Glutamatergic neuron (in vitro differentiated cells): ENCODE measurements at places on chromosomes 7 and 10.

- no peak overlapping the region for H3K27ac ChIP-seq
- peaks cover 14% of the 10 kb centered on the region for H3K4me1 ChIP-seq
- no peak for DNase-seq
- no peaks in the 10 kb centered on the region for H3K36me3 ChIP-seq
- peaks cover 1% of the 10 kb centered on the region for H3K27me3 ChIP-seq
- H3K4me3 ChIP-seq: no peak overlapping the region
Observed at GRCh38 chr7:2564970-2565540, 6.3 kb downstream of the IQCE start.

GRCh38 chr7:2920956-2921652 is 77.0 kb upstream of the GNA12 start:
- H3K36me3 ChIP-seq: peaks cover 8% of the 10 kb centered on the region
- H3K4me1 ChIP-seq: no peaks in the 10 kb centered on the region
- DNase-seq: no peak
- no peak overlapping the region for H3K4me3 ChIP-seq
- peaks cover 6% of the 10 kb centered on the region for H3K27me3 ChIP-seq
- peak overlapping the region; percentile 17 for H3K27ac ChIP-seq

- no peak overlapping the region for H3K27ac ChIP-seq
- no peaks in the 10 kb centered on the region for H3K27me3 ChIP-seq
- peaks cover 50% of the 10 kb centered on the region for H3K4me1 ChIP-seq
Observed at GRCh38 chr7:70678621-70679251, 453.2 kb upstream of the GALNT17 start.

GRCh38 chr10:33886299-33886698 is 551.8 kb upstream of the NRP1 start:
- DNase-seq: no peak
- no peak overlapping the region for H3K27ac ChIP-seq
- H3K4me3 ChIP-seq: no peak overlapping the region
- H3K27me3 ChIP-seq: no peaks in the 10 kb centered on the region
- no peaks in the 10 kb centered on the region for H3K4me1 ChIP-seq

- H3K27me3 ChIP-seq: peaks cover 10% of the 10 kb centered on the region
- peak overlapping the region; percentile 90 for H3K27ac ChIP-seq
- H3K36me3 ChIP-seq: no peaks in the 10 kb centered on the region
- H3K4me3 ChIP-seq: peak overlapping the region; percentile 67
- no peak for DNase-seq
Observed at GRCh38 chr7:70573696-70574095, 558.2 kb upstream of the GALNT17 start.

DNA sequence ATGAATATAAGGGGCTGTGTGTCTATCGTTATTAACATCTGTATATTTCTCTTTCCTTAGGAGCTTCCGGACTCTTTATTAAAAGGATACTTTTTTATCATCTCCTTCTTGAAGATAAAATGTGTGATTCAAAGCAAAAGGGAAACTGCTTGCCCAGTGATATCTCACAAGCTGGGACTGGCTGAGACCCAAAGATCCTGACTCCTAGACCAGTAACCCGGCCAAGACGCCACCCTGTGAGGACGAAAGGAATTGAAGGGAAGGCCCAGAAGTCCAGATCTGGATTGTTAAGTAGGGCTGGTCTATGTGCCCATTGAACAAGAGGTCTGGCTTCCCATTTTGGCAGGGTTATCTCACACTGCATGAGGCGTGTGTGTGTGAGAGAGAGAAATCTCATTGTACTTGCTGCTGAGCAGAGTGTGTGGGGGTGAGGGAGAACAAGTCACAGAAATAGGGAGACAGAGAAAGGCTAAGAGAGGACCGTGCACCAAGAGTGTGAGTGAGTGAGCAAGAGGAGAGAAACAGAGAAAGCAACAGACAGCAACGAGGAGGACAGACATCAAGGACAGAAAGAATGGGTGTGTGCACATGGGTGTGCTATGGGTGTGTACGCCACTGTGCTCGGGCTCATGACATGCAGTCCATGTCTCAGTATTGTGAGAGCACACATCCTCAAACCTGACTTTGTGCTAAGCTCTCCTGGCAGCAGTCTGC is 75.4 kb downstream of the PLXNA4 start:
- no peak for DNase-seq
- no peaks in the 10 kb centered on the region for H3K36me3 ChIP-seq
- no peak overlapping the region for H3K4me3 ChIP-seq
- no peak overlapping the region for H3K27ac ChIP-seq

GRCh38 chr10:119663866-119664698 is 12.9 kb downstream of the BAG3 start:
- H3K4me1 ChIP-seq: peaks cover 24% of the 10 kb centered on the region
- peaks cover 12% of the 10 kb centered on the region for H3K27me3 ChIP-seq
- no peak overlapping the region for H3K27ac ChIP-seq
- H3K4me3 ChIP-seq: no peak overlapping the region
- H3K36me3 ChIP-seq: no peaks in the 10 kb centered on the region

DNA sequence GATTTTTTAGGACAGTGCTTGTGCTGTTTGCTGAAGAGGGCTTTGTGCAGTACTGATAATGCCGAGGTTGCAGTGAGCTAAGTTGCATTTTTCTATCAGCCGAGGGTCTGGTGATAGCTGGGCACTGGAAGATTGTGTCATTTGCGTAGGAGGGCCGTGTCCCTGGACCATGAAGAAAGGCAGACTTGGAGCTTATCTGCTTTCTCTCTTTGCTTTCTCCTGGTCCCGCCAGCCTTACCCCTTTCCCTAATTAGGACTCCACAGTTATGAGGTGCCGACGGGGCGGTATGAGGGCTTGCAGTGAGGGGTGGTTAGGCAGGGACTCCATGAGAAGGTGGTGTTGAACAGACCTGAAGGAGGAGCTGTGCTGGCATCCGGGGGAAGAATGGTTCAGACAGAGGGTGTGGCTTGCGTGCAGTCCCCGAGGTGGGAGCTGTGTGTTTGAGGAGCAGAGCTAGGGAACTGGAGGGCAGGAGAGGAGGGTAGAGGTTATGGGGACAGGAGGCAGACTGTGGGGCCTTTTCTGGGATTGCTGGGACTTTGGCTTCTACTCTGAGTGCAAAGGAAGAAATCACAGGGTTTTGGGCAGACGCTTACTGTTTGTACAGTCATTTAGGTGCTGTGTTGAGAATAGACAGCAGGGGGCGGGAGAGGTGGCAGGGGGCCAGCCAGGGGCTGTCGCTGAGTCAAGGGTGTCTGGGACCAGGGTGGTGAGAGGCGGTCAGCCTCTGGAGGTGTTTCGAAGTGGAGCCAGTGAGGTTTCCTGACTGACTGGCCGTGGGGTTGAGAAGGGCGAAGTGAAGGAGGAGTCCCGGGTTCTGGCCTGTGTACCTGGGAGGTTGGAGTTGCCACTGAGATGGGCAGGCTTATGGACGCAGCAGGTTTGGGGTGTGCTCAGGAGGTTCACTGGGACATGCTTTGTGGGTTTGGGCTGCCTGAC is 43.4 kb downstream of the PRF1 start:
- DNase-seq: peak; percentile 65
- peaks cover 21% of the 10 kb centered on the region for H3K4me1 ChIP-seq
- H3K27ac ChIP-seq: no peak overlapping the region
- H3K4me3 ChIP-seq: no peak overlapping the region
- H3K27me3 ChIP-seq: peaks cover 10% of the 10 kb centered on the region

DNA sequence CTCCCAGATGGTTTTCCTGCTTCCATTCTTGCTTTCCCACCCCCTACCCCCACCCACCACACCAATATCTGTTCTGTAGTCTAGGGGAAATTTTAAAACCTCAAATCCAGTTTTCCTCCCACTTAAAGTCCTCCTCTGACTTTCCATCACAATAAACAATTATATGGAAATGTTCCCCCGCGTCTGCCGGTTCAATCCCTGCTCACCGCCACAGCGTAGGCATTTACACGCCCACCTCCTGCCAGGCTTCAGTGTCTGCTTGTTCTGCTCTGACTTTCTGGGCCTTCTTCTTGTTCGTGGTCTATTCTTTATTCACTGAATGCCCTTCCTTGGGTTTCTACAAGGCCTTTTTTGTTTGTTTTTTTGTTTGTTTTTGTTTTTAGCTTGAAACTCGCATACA is 633.0 kb upstream of the MKI67 start:
- no peak overlapping the region for H3K27ac ChIP-seq
- no peak overlapping the region for H3K4me3 ChIP-seq
- H3K27me3 ChIP-seq: no peaks in the 10 kb centered on the region
- H3K36me3 ChIP-seq: no peaks in the 10 kb centered on the region

DNA sequence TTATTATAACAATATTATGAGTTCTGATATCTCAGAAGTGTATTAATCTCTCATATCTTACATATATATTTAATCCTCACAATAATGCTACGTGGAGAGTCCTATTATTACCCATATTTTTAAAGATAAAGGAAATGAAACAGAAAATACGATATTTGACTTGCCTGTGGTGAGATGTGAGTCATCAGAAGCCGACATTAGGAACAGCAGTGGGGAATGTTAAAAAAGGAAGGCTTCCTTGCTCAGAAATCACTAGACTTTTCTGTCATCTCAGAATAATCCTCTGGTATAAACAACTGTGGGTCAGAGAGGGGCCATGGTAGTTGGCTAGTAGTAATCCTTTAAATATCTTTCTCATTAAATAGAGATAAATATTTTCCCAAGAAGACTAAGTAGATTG is 402.3 kb upstream of the PCDH15 start:
- peaks cover 2% of the 10 kb centered on the region for H3K27me3 ChIP-seq
- H3K36me3 ChIP-seq: no peaks in the 10 kb centered on the region
- no peak overlapping the region for H3K4me3 ChIP-seq
- peaks cover 3% of the 10 kb centered on the region for H3K4me1 ChIP-seq
- no peak for DNase-seq

DNA sequence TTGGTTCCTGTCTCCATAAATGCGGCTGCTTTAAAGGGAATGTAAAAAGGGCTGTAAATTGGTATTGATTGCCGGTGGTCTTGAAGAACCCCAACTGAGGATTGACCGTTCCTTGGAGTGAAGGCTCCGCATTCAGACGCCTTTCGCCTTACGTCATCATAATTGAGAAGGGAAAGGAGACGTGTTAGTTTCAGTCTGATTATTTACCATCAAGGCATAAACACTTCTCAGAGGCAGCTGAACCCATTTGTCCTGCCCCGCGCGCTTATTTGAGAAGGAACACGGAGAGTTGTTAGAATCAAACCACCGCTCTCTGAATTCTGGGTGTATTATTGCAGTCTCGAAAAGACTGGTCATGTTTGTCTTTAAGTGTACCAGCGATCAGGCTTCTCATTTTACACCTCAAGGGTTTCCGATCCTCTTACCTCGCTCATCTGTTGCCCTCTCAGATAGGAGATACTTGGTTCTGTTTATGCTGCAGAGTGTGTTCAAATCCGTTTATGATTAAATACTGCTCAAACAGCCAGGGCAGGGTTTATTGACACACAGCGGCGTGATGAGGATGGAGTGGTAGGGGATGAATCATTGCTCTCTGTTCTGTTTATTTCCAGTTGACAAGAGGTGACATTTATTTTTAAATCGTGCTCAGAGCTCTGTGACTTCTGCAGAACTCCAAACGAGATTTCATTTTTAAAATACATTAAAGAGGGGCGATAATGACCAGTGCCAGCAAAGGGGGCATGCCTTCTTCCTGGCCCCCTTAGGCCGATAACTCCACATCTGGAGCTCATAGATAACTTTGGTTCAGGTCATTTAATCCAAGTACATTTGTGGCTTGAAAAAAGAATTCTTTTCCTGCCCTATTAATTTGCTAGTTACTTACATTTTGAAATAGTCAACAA is 30.4 kb downstream of the FOXK1 start:
- H3K4me3 ChIP-seq: peak overlapping the region; percentile 69
- peaks cover 5% of the 10 kb centered on the region for H3K36me3 ChIP-seq
- DNase-seq: no peak

GRCh38 chr7:156059369-156059768 is 247.1 kb upstream of the SHH start:
- H3K4me1 ChIP-seq: no peaks in the 10 kb centered on the region
- DNase-seq: no peak
- H3K27ac ChIP-seq: no peak overlapping the region
- no peak overlapping the region for H3K4me3 ChIP-seq
- peaks cover 8% of the 10 kb centered on the region for H3K27me3 ChIP-seq

DNA sequence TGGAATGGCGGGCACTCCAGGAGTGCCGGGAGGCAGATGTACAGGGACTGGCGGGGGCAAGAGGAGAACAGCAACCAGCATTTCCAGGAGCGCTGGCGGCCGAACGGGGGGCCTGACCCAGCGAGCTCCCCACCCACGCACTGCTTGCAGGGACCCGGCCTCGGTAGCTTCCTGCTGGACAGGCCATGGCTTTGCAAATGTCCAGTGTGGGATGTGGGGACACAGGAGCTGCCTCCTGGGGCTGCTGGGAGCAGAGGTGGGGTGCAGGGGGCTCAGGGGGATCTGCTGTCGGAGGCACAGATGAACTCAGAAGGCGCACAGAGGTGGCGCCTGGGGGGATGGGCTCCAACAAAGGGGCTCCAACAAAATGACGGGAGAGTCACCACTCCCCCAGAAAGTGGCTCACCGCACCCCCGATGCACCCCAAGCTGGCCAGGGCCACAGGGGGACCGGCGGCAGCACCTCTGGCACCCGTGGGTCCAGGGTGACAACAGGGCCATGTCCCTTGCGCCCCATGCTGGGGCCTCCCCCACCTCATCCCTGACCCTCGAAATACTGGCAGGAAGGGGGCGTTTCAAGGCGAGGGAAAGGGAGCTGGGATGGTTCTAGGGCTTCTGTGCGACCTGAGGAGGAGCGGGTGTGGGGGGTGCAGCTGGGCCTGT is 41.1 kb downstream of the AP5Z1 start:
- H3K4me1 ChIP-seq: peaks cover 5% of the 10 kb centered on the region
- no peak overlapping the region for H3K27ac ChIP-seq
- H3K36me3 ChIP-seq: peaks cover 19% of the 10 kb centered on the region
- H3K4me3 ChIP-seq: no peak overlapping the region
- H3K27me3 ChIP-seq: peaks cover 2% of the 10 kb centered on the region

- H3K4me1 ChIP-seq: peaks cover 31% of the 10 kb centered on the region
- no peak overlapping the region for H3K27ac ChIP-seq
- no peak for DNase-seq
Observed at GRCh38 chr10:83545901-83546391, 593.4 kb upstream of the GHITM start.

- no peak for DNase-seq
- H3K27me3 ChIP-seq: peaks cover 5% of the 10 kb centered on the region
Observed at GRCh38 chr10:43931308-43931930, 282.7 kb upstream of the ZNF32 start.

DNA sequence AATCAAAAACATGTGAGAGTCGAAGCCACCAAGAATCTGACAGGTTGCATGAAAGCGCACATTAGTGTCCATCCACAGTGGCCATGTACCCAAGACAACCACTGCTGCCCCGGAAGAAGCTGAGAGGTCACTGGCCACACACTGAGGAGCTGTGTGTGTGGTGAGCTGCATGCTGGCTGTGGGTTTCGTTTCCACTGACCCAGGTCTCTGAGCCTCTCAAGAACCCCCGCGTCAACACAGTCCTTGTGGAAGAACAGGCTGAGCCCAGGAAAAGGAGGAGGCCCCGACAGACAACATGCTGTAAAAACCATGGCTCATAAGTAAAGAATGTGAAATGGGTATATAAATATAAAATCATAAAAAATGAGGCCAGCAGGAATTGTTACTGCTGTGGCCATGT is 8.2 kb downstream of the VIPR2 start:
- H3K4me3 ChIP-seq: no peak overlapping the region
- no peaks in the 10 kb centered on the region for H3K27me3 ChIP-seq
- H3K36me3 ChIP-seq: no peaks in the 10 kb centered on the region
